Gastroesophageal sphincter (tissue), 4 donors: ENCODE measurements at places on chromosomes 5 and 9. TPM values are rescaled to one million over a fixed set of nuclear protein-coding genes. Genes with fewer than 3 reads are reported as not detected.

DNA sequence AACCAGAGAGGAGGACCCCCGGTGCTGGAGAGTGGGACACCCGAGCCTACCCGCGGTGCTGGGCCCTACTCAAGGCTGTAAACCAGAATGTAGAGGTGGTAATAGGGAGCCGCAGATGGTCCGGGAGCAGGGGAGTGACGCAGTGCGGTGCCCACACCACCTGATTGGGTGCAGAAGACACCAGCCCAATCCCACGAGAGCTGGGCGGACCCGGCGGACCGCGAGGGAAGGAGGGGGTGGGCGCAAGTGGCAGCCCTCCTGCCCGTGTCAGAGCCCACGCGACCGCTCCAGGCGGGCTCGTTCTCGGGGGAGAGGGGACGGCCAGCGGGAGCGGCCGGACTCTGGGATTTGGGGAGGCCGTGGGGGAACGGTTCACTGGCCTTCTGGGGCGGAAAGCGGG lies 71.2 kb downstream of the C9orf50 start:
- peak; percentile 67 for ATAC-seq

Gene PCDHGA5
- 12.5 TPM for total RNA-seq

- no peak for ATAC-seq
These were observed 113.9 kb upstream of the SLC12A2 start for GRCh38 chr5:127969651-127970050.

GRCh38 chr5:65779643-65780042 lies 57.6 kb downstream of the NLN start:
- no peak for ATAC-seq

- peak; percentile 81 for ATAC-seq
These were observed 13.4 kb upstream of the XPA start for GRCh38 chr9:97710356-97711222.

DNA sequence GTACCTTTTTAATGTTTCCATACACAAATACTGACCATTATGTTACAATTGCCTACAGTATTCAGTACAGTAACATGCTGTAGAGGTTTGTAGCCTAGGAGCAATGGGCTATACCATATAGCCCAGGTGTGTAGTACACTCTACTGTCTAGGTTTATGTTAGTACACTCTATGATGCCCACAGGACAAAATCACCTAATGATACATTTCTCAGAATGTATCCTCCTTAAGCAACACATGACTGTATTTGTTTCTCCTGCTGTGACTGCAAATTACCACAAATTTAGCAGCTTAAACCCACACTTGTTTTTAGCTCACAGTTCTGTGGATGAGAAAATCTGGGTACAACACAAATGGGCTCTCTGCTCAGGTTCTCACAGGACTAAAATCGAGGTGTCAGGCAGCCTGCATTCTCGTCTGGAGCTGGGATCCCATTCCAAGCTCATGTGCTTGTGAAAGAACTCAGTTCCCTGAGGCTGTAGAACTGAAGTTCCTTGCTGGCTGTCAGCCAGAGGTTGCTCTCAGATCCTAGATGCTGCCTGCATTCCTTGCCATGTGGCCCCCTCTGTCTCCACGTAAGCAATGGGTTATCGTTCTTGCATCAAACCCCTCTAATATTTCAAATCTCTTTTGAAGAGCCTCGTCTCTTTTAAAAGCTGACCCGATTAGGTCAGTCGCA lies 38.6 kb upstream of the PIK3R1 start:
- no peak for ATAC-seq

- ATAC-seq = peak; percentile 84
These were observed 14.5 kb downstream of the PALM2AKAP2 start for GRCh38 chr9:109794361-109795012.

- ATAC-seq = no peak
These were observed 4.5 kb downstream of the LSM11 start for GRCh38 chr5:157747766-157748700.

Gene PITX1
- total RNA-seq = 47.5 TPM

Gene QRFP
- not detected for total RNA-seq

Gene PLPP7
- 11.2 TPM for total RNA-seq

DNA sequence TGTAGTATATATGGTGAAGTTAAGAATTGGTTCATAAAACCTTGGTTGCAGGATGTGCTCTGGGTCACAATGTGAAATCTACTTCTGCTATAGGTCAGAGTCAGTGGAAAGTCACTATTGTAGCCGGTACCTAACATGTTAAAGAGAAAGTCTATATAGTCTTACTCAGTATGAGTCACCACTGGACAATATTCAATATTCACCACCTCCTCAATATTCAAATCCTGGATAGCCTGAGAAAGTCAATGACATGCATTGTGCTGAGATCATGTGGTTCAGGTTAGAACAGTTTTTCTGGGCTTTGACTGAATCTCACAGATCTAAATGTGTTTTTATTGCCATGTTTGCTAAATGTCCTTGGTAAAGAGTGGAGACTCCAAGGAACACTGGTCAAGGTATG lies 108.8 kb downstream of the HMHB1 start:
- no peak for ATAC-seq

DNA sequence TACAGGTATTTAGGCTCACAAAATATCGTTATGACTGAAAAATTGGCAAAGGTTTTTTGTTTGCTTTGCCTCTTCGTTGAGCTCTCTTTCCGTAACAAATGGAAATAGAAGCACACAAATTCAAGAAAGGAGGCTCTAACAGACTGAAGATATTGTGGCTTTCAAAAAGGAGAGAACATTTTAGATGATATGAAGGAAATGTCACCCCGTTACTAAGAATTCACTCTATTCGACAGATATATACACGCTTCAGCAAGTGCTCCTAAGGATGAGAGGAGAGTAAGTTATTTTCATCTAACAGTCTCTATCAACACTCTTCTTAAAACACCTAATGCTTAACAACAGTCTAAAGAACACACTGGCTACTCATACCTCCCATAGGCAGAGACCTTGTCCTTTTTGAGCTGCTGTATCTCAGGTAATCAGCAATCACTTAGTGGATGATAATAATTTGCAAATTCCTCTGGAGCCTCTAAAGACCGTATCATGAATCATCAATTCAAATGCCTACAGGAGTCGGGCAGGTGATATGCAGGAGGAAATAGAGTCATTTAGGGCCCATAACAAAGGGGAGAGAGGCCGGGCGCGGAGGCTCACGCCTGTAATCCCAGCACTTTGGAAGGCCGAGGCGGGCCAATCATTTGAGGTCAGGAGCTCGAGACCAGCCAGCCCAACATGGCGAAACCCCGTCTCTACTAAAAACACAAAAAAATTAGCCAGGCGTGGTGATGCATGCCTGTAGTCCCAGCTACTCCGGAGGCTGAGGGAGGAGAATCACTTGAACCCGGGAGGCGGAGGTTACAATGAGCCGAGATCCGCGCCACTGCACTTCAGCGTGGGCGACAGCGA lies 1.4 kb upstream of the HSDL2 start:
- ATAC-seq = no peak

Gene KCTD16
- total RNA-seq = 0.05 TPM

DNA sequence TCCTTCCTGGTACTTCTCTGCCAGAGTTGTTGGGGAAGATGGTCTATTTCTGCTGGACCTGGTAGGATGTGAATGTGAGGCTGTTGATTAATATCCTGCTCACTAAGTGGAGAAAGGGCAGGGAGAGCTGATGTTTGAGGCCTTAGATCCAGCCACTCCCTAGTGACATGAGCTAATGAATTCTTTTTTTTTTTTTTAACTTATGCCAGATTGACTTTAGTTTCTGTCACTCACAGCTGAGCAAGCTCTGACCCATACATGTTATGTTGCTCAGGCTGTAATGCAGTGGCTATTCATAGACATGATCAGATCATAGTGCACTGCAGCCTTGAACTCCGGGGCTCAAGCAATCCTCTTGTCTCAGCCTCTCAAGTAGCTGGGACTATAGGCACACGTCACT lies 75.1 kb upstream of the SPRY4 start:
- no peak for ATAC-seq

Gene PDCD1LG2
- total RNA-seq = 4.6 TPM

DNA sequence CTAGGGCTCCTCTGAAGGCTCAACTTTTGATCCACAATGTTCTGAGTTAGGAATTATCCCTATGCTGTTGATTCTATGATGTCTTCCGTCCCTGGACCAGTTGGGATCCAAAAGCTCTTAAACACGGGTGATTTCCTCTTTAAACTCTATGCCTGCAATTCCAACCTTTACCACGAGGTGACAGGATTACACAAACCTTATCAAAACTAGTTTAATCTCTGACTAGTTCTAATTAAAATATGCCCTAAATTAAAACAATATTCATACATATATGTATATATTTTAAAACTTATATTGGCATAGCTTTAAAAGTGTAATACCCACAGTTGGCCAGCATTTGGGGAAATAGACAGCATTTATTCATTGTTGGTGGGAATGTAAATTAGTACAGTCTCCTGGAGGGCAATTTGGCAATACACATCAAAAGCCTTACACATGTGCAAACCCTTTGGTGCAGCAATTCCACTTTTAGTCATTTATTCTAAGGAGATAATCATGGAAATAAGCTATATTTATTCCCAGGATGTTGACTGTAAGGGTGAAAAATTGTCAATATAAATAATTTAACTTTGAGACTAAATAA lies 51.6 kb upstream of the PHYKPL start:
- no peak for ATAC-seq

Gene GKAP1
- 17.6 TPM for total RNA-seq

DNA sequence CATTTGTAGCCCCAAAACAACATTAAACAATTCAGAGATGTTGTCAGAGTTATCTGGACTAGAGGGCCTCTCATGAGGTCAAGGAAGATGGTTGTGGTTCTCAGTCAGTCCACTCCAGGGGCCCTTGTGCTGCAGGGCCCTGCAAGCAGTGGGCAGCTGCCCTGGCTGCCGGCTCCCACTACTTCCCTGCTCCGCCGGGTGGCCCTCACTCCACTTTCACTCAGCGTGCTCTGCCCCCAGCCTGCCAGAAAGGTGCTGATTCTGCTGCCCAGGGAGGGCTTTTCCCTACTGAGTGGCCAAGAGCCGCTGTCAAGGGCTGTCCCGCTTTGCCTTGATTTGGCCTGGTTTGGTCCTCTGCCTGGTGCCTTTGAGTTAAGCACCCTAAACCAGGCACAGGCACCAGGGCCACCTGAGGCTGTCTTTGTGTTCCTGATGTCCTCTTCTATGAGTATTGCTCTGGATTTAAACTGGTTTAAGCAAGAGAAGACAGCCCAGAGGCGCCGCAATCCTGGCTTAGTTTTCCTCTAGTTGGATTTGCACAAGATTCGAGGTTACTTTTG lies 117.2 kb downstream of the GADD45G start:
- no peak for ATAC-seq

DNA sequence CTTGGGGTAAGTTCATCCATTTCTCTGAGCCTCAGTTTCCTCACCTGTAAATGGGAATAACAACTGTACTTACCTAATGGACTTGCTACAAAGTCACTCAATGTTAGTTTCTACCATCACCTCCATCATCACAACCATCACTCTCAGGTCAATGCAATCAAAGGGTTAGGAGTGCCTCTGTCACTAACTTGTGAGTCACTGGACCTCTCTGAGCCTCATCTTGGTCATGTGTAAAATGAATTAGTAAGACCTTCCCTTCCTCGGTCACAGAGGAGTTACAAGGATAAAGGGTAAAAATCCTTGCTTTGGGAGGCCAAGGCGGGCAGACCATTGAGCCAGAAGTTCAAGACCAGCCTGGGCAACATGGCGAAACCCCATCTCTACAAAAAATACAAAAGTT lies 12.8 kb downstream of the FABP6 start:
- ATAC-seq = no peak

GRCh38 chr5:98568336-98568735 lies 205.1 kb upstream of the RGMB start:
- no peak for ATAC-seq

Gene PCDHGC4
- total RNA-seq = 1.2 TPM

Gene FOXD4L6
- total RNA-seq = not detected

- ATAC-seq = peak; percentile 32
These were observed 4.4 kb upstream of the DCTN4 start for GRCh38 chr5:150763023-150763769.

GRCh38 chr5:139975306-139975705 lies 67.8 kb downstream of the NRG2 start:
- ATAC-seq = no peak

- peak; percentile 70 for ATAC-seq
These were observed 7.5 kb downstream of the NDST1 start for GRCh38 chr5:150515446-150515845.

- ATAC-seq = no peak
These were observed 66.3 kb upstream of the TNFAIP8 start for GRCh38 chr5:119289438-119290044.

Gene IL9
- not detected for total RNA-seq

DNA sequence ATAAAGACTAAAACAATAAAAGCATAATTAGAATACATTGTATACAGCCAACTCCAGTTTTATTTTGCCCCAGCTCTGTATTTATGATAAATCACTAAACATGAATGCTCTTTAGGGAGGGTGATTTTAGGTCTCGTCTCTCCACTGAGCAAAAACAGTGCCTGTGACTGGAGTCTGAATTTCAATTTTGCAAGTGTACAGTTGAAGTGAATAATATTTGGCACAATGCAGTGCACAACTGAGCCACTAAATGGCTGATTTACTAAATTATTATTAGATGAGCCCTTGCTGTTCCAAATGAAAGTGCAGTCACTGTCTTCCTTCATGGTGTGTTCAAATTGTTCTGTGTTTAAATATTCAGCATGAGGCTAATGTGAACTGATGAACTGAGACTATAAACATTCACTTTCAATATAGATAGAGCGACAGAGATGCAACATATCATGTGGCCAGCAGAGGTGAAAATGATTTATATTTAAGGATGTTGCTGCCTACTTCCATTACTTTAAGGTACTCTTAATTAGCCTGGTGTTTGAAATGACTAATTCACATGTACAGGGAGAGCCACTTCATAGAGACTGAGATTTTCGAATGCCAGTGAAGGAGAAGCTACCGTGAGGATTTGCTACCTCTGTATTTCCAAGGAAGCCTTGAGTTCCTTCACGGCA lies 375.1 kb downstream of the EBF1 start:
- no peak for ATAC-seq

- ATAC-seq = no peak
These were observed 1.5 kb downstream of the LTC4S start for GRCh38 chr5:179795049-179795862.

Gene RPL35
- total RNA-seq = 2,148 TPM

DNA sequence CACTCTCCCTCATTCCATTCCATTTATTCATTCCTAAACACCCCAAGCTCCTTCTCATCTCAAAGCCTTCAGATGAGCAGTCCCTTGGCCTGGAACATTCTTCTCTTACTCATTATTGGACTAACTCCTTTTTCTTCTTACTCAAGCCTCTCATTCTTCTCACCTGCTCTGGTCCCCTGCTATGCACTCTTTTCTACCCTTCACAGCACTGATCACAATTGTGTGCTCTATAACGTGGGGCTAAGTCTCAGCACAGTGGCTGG lies 212.4 kb downstream of the MAPKAP1 start:
- no peak for ATAC-seq

Gene CCDC171
- 2.0 TPM for total RNA-seq

Gene GARIN3
- not detected for total RNA-seq

GRCh38 chr9:36100532-36100931 lies 36.0 kb upstream of the GLIPR2 start:
- ATAC-seq = no peak
